ENCODE measurements at places on chromosomes 3 and 15. TPM values are rescaled to one million over a fixed set of nuclear protein-coding genes. Genes with fewer than 3 reads are reported as not detected.

Gene TPRG1
- total RNA-seq: under 0.01 TPM

Gene SAMMSON
- under 0.01 TPM for total RNA-seq

Gene CCDC13
- 1.1 TPM for total RNA-seq

Gene IL17RB
- total RNA-seq: under 0.01 TPM

Gene UQCRC1
- 397 TPM for total RNA-seq

Gene LOXL1
- total RNA-seq: 12.9 TPM

Gene C3orf49
- total RNA-seq: not detected

Gene CCDC39
- not detected for total RNA-seq

Gene RTP4
- 7.3 TPM for total RNA-seq

Gene ITIH1
- under 0.01 TPM for total RNA-seq

Gene RAB5A
- 36.4 TPM for total RNA-seq

DNA sequence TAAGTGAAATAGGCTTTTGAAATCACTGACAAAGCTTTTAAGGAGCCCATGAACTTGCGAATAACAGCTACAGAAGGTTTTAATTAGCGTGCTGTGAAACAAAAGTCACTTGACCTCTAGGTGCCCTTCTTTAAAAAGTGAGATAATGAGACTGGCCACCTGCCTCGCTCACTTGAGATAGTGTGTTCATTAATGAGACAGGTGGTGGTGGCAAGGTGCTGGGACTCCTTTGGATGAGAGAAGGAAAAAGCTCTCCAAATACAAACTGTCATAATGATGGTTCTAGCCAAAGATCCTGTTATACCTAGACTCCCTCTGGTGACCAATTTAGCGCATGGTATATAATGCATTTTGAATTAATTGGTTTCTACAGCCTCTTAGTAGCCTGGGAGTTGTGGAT lies 22.7 kb upstream of the IREB2 start:
- no peak for DNase-seq

DNA sequence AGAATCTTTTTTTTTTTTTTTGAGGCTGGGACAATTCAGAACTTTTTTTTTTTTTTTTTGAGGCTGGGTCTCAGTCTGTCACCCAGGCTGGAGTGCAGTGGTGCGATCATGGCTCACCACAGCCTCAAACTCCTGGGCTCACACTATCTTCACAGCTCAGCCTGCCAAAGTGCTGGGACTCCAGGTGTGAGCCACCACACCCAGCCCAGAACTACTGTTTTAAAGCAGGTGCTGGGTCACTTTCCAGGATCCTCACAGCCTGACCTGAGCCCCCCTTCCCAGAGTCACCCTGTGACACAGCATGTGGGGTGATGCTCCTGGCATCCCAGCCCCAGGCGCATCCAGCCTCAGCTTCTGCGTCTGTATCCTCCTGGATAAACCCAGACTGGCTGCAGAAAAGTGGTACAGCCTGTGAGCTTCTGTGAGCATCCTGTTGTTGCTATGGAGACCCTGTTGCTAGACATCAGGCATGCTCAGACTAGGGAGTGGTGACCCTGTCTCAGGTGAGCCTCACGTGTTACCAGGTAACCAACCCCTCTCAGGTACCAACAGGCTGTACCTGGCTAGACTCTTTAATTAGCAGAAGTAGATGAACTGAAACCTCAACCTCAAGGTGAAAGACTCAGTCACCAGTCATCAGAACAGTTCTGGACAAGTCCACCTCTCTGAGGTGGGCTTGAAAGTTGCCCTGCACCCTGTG lies 15.0 kb downstream of the KLF13 start:
- no peak for DNase-seq

- DNase-seq: no peak
Measured at GRCh38 chr3:125481786-125482185, 38.2 kb downstream of the SNX4 start.

DNA sequence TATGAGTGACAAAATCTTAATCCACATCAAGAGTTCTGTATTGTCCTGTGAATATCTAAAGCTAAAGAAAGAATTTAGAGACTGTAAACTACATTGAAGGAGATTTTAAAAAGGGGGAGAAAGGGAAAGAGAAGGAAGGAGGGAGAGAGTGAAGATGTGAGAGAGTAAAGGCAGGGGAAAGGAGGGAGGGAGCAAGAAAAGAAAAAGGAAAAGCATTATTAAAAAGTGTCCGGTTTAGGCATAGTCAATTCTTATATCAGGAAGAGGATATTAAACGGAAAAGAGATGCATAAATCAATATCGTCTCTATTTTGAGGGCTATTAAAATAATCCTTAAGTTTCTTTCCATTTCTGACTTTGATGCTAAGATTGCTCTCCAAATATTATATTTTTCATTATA lies 332.1 kb downstream of the ROBO2 start:
- DNase-seq: no peak

GRCh38 chr3:139225548-139225947 lies 118.3 kb upstream of the MRPS22 start:
- no peak for DNase-seq

- no peak for DNase-seq
Measured at GRCh38 chr3:127844326-127844942, 22.1 kb upstream of the MGLL start.

DNA sequence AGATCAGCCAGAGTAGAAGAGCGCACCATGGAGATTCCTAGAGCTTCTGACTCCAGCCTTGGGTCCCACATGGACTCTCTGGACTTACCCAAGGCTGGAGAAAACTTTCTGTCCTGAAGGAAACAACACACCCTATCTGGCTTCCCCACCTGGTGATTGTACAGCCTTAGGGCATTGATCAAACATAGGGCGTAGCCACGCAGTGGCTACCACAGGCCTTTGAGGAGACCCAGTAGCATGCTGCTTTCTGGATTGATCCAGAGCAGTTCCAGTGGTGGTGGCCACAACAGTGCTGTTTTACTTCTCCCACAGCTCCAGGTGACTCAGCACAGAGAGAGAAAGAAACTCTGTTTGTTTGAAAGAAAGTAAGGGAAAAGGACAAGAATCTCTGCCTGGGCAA lies 23.5 kb downstream of the PYDC2 start:
- DNase-seq: no peak

DNA sequence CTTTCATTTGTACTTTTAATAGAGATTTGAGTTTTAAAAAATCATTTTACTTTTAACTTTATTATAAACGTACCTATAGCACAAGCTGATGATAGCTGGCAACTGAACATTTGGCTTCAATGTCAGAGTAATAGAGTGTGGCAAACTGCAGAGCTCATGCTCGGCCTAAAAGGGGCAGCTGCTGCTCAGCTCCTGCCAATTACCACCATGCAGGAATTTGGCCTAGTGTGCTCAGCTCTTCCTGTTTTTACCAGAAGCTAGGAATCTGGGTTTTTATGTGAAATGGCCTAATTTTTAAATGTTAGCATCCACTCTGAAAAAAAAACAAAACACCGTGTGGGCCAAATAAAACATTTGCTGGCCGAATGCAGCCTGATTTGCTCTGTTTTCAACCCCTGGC lies 1.8 kb downstream of the IFT122 start:
- DNase-seq: no peak

DNA sequence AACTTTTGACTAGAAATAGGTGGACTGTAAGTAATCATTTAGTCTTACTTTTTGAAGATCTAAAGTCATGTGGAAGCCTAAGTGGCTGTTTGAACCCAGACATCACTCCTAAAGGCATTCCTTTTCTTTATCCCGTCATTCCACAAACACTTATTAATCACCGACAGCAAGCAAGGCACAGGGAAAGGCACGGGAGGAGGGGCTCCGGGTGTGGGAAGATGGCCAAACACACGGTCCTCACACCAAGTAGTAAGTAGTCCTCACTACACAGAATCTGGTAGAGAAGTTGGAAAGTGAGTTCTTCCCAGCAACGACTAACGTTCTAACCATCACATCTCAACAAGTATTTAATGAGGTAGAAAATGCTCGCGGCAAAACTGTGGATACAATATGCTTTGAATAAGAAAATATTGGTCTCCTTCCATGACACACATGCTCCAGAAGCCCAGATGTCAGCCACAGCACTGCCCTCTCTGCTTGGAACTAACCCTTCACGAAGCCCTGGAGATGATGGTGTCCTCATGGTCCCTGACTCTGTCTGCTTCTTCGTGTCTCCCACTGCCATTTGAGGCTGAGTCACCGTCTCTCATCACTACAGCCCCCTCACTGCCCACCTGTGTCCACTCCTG lies 202.2 kb downstream of the OPA1 start:
- DNase-seq: no peak

- DNase-seq: no peak
Measured at GRCh38 chr15:94263341-94264273, 32.2 kb downstream of the MCTP2 start.

DNA sequence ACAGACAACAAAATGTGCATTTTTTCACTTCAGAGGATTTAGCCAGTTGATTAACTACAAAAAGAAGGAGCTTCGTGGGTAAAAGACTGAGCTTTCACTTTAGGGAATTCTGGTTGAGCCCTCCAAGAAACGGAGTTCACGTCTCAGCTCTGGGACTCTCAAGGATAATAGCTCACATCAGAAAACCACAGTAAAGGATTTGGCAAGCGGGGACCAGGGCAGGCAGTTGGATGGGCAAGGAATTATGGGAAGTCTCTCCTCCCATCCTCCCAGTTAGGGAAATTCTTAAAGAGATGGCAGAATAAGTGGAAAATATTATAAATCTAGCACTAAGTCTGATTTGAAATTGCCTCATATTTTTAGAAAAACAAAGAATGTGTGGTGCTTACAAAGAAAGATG lies 188.3 kb upstream of the EOMES start:
- no peak for DNase-seq

GRCh38 chr3:30426293-30426993 lies 180.0 kb upstream of the TGFBR2 start:
- DNase-seq: no peak

- DNase-seq: no peak
Measured at GRCh38 chr3:26280517-26280916, 342.1 kb upstream of the LRRC3B start.

DNA sequence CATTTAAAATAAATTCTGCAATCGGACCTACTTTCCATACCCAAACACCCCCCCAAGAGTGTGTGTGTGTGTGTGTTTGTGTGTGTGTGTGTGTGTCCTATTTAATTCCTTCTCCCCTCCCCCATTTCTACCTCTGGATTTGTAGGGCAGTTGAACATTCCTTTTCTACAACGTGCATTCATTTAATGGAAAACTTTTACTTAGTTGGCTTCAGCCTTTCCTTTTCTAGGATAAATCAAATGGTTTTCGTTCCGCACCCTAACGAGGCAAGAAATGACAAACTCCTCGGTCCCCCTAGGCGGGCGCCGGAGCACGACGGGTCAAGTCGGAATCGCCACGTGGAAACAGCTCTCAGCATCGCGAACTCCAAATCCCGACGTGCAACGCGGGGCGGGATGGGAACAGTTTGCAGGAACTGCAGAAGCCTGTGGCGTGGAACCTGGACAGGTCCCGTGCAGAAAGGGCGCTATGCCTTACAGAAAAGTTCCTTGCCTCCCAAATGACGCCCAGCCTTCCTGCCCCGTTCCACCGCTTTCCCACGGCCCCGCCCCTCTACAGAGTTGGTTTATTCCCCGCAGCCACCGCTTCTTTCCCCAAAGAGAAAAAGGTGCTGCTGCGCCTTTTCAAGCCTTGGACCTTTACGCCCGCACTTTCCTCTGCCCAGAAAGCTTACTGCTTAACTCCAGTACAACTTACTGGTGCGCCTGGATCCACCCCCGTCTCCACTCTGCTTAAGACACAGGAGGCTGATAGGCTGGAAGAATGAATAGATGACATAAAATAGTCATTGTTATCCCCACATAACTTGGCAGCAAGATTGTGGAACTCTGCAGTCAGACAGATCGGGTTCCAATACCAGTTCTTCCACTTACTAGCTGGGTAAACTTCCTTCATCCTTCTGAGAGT lies 1.1 kb upstream of the EIF2B5 start:
- peak; percentile 67 for DNase-seq

DNA sequence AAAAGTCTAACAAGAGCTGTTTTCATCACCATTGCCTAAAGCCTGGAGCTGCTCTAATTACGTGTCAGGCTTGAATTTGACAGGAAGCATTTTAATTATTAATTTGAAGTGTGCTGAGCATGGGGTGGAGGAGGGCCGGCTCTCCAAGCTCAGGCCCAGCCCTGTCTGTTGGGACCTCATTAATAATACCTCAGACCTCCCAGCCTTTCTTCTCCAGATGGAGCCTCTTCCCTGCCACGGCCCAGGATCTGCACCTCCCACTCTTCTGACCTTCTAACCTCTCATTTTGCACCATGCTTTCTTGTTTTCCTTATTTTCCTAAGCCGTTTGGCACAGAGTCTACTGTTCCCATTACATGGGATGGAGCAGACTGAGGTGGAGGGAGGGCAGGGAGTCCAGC lies 30.0 kb downstream of the INSYN1 start:
- DNase-seq: no peak

- DNase-seq: peak; percentile 42
Measured at GRCh38 chr3:108006077-108006771, 84.6 kb downstream of the CD47 start.

DNA sequence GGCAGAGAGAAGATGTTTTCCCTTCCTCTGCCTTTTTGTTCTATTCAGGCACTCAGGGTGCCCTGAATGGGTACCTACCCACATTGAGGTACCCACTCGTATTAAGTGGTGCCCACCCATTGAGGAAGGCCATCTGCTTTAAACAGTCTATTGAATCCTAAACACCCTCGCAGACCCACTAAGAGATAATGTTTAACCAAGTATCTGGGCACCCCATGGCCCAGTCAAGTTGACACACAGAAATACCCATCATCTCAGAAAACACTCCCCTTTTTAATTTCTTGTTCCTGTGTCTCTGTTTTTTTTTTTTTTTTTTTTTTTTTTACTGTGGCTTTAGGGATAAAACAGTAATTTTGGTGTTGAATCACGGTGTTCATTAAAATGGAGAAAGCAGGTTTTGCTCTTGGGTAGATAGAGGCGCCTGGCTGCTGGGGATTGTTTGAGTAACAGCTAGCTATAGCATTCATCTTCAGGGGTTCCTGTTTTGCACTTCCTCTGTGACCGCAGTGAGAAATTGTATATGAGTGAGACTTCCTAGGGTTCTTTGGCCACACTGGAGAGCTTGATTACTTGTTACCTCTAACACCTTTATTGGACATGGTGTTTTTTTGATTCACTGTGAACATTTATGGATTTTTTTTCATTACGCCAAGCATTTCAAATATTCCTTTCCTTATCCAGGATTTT lies 259.1 kb downstream of the PTPRG start:
- peak; percentile 26 for DNase-seq

- no peak for DNase-seq
Measured at GRCh38 chr3:151035072-151035471, 50.4 kb upstream of the MED12L start.

DNA sequence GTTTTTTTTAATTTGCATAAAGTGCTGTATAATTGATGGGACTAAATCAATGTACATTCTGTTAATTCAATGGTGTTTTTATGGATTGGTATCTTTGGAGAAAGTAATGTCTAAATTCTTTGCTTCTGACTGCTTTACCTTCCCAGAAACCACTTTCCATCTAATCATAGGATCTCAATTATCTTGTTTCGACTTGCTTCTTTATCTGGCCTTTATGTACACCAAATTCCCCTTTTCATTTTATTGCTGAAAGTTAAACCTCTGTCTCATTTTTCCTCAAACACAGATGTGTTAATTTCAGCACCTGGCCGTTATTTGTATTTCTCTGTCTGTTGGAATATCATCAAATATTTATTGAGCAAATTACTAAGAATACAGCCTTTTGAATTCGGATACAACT lies 287.3 kb upstream of the GBE1 start:
- no peak for DNase-seq

DNA sequence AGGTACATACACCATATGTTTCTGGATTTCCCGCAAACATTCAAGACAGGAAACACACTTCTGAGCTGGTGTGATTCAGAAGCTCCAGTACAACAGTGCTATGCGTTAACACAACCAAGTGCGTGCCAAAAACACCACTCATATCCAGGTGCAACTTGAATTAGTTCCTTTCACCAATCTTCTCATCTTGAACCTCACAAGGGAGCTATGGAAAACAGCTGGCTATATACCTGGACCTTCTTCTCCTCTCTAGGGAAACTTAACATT lies 31.3 kb downstream of the SUSD5 start:
- DNase-seq: no peak

All from hematopoietic multipotent progenitor cell (in vitro differentiated cells).